ENCODE measurements at places on chromosomes 2 and 18.

- no peak for DNase-seq
Measured at GRCh38 chr2:121472470-121472993, 58.1 kb upstream of the RNU4ATAC start.

DNA sequence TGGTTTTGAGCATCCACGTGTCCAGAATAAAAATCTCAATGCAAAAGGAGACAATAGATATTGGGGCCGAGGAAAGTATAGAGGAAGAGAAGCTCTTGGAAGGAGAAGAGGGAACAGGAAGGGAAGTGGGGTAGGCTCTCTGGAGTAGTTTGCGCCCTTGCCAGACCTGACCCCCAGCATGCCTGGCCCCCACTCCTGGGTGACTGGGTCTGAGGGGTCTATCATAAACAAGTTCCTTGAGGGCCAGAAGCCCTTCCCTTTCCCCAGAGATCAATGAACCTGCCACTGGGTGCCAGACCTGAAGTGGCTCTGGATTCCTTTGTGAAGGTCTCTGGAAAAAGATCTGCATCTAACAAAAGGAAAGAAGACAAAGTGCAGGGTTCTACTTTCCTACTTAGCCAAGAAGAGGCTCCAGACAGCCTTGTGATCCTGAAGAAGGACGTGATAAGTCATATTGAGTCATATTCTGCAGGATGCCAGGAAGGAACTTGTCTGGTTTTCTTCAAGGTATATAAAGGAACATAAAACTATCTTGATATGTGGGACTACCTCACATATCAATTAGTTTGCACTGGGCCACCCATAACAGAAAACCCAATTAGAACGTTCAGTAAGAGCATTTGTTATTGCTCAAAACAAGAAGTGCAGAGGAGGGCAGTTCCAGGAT is 18.7 kb upstream of the ATOH8 start:
- no peak for DNase-seq

- no peak for DNase-seq
Measured at GRCh38 chr18:68784071-68784470, 13.8 kb upstream of the CCDC102B start.

DNA sequence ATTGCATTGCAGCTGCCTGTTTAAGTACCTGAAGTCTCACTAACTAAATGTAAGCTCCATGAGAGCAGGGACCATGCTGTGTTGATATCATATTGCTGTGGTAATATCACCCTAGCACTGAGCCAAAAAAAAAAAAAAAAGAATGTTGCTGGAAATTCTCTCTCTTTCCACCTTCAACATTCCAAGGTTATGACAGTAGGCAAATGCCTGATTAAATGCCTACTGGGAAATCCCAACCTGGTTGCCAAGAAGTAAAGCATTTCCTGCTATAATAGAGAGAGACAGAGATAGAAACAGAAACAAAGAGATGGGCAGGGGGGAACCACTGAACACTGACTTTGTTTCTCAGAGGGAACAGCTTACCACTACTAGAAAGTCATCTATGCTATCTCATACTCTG is 1604.2 kb downstream of the LRP1B start:
- DNase-seq: no peak

GRCh38 chr2:206832873-206833272 is 67.5 kb downstream of the FASTKD2 start:
- DNase-seq: no peak

GRCh38 chr2:54267577-54267976 is 11.5 kb upstream of the TSPYL6 start:
- DNase-seq: no peak

DNA sequence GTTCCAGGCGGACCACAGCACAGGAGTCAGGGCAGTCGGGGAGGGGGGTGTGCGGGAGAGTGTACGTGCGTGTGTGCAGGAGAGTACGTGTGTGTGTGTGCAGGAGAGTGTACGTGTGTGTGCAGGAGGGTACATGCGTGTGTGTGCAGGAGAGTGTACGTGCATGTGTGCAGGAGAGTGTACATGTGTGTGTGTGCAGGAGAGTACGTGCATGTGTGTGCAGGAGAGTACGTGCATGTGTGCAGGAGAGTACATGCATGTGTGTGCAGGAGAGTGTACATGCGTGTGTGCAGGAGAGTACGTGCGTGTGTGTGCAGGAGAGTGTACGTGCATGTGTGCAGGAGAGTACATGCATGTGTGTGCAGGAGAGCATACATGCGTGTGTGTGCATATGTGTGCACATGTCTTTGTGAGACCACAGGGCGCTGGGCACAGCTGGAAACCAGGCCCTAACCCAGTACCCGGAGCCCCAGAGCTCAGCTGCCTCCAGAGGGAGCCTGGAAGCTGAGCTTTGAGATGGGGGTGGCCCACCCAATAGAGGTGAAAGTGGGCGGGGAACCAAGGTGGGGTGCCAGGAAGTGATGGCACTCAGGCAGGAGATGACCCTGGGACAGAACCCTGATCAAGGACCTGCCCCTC is 13.9 kb upstream of the KLHL30 start:
- DNase-seq: no peak

DNA sequence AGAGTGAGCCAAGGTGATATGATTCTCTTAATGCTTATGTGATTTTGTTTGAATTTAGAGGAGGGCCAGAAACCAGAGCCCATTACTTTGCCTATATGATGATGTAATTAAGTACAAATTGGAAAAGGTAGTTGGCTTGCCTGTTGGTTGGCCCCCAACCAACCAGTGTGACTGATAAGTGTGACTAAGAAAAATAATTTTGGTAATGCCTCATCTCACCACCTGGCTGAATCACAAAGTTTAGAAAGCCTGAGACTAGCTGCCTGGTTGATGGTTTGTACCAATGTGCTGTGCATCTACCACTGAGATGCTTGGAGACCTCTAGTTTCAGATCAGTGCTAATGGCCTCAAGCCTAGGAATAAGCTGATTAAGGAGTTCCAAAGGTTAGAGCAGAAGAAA is 338.7 kb downstream of the CDH2 start:
- DNase-seq: no peak

GRCh38 chr2:138948070-138948539 is 167.9 kb upstream of the NXPH2 start:
- DNase-seq: no peak

- DNase-seq: no peak
Measured at GRCh38 chr2:23273786-23274185, 111.2 kb upstream of the KLHL29 start.

GRCh38 chr2:231711677-231712450 is 3.5 kb downstream of the PTMA start:
- DNase-seq: no peak

- no peak for DNase-seq
Measured at GRCh38 chr2:120539937-120540718, 194.2 kb downstream of the INHBB start.

- no peak for DNase-seq
Measured at GRCh38 chr2:46333912-46334311, 36.7 kb downstream of the EPAS1 start.

DNA sequence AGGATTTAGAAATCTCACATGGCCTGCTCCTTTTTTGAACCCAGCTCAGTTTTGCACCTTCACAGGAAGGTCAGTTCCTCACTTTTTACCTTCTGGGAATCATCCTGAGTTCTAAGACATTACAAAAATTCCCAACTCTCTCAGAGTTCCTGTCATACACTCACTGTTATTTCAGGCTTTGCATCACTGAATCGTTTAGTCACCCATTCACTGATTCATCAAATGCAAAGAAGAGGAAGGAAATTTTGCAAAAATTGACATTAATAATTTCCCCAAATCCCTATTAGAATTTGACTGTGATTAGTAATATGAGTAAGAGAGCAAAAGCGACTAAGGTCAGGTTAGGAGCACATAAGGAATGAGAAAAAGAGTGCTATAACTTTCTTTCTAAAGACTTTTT is 197.5 kb downstream of the PDE1A start:
- DNase-seq: no peak

GRCh38 chr2:110860630-110861029 is 128.3 kb downstream of the ACOXL start:
- DNase-seq: no peak
